ENCODE measurements at places on chromosomes 2 and 18.

GRCh38 chr2:102489646-102490045 is 16.6 kb downstream of the SLC9A4 start:
- no peaks in the 10 kb centered on the region for H3K36me3 ChIP-seq
- H3K4me1 ChIP-seq: no peaks in the 10 kb centered on the region
- no peak overlapping the region for H3K4me3 ChIP-seq
- H3K27ac ChIP-seq: no peak overlapping the region

GRCh38 chr2:55048508-55049042 is 1.7 kb downstream of the RTN4 start:
- H3K36me3 ChIP-seq: no peaks in the 10 kb centered on the region
- no peak for DNase-seq
- peaks cover 49% of the 10 kb centered on the region for H3K4me1 ChIP-seq
- peak overlapping the region; percentile 94 for H3K4me3 ChIP-seq
- no peaks in the 10 kb centered on the region for H3K27me3 ChIP-seq
- H3K27ac ChIP-seq: peak overlapping the region; percentile 93

DNA sequence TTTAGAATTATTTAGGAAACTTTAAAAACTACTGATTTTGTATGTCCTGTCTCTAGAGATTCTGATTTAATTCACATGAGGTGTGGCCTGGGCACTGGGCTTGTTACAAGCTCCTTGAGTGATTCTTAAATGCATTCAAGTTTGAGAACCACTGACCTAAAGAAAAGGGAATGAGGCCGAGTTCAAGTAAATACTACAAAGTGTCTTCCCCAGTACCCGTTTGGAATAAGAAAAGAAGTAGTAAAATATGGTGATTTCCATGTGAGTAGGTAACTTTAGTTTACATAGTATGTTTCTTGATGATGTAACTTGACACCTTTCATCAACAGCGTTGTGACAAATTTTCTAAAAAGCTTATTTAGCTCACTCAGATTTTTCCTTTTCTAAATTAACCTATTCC is 1022.9 kb upstream of the NRXN1 start:
- H3K4me3 ChIP-seq: no peak overlapping the region
- no peaks in the 10 kb centered on the region for H3K36me3 ChIP-seq
- H3K27ac ChIP-seq: no peak overlapping the region
- no peaks in the 10 kb centered on the region for H3K27me3 ChIP-seq

DNA sequence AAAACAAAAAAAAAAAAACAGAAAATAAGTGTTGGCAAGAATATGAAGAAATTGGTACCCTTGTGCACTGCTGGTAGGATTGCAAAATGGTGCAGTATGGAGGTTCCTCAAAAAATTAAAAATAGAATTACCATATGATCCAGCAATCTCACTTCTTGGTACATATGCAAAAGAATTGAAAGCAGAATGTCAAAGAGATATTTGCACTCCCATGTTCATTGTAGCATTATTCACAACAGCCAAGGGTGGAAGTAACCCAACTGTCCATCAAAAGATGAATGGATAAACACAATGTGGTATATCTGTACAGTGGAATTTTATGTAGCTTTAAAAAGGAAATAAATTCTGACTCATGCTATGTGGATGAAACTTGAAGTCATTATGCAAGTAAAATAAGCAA is 72.8 kb upstream of the POU3F3 start:
- H3K4me3 ChIP-seq: no peak overlapping the region
- H3K27ac ChIP-seq: no peak overlapping the region
- no peak for DNase-seq
- no peaks in the 10 kb centered on the region for H3K36me3 ChIP-seq
- H3K27me3 ChIP-seq: no peaks in the 10 kb centered on the region
- H3K4me1 ChIP-seq: no peaks in the 10 kb centered on the region

- H3K36me3 ChIP-seq: no peaks in the 10 kb centered on the region
- no peaks in the 10 kb centered on the region for H3K4me1 ChIP-seq
- no peaks in the 10 kb centered on the region for H3K27me3 ChIP-seq
- DNase-seq: no peak
- no peak overlapping the region for H3K27ac ChIP-seq
These were observed 218.3 kb upstream of the SMAD7 start for GRCh38 chr18:49169037-49169521.

GRCh38 chr2:113976277-113976928 is 86.5 kb downstream of the ACTR3 start:
- peaks cover 4% of the 10 kb centered on the region for H3K4me1 ChIP-seq
- H3K27ac ChIP-seq: no peak overlapping the region
- no peak for DNase-seq
- no peaks in the 10 kb centered on the region for H3K27me3 ChIP-seq

DNA sequence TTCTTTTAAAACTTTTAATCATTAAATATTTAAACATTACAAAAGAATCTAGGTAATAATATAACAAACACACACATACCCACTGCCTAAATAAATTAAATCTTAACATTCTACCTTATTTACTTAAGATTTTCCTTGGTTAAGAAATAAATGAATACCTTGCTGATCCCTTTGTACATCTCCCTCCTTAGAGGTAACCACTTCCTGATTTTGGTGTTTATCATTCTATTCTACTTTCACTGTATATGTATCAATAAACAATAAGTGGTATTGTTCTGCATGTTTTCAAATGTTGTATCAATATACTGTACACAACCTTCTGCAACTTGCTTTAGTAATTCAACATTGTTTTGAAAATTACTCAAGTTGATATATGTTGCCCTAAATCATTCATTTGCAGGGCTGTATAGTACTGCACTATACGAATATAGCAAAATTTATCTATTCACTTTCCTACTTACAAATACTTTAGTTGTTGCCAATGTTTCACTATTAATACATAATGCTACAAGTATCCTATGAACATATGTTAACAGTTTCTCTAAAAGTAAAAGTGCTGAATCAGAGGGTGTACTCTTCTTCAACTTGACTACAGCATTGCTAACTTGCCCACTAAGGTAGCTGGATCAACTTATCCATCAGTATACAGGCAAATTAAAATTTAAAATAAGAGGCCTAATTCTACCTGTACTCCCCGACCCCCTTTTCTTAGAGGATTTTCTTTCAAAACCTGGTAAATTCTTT is 65.8 kb downstream of the MEMO1 start:
- no peak overlapping the region for H3K27ac ChIP-seq
- H3K4me3 ChIP-seq: no peak overlapping the region
- no peak for DNase-seq
- peaks cover 3% of the 10 kb centered on the region for H3K36me3 ChIP-seq

GRCh38 chr2:152796941-152797340 is 78.5 kb downstream of the ARL6IP6 start:
- H3K4me3 ChIP-seq: no peak overlapping the region
- no peaks in the 10 kb centered on the region for H3K36me3 ChIP-seq
- no peak overlapping the region for H3K27ac ChIP-seq
- H3K4me1 ChIP-seq: no peaks in the 10 kb centered on the region
- DNase-seq: no peak

DNA sequence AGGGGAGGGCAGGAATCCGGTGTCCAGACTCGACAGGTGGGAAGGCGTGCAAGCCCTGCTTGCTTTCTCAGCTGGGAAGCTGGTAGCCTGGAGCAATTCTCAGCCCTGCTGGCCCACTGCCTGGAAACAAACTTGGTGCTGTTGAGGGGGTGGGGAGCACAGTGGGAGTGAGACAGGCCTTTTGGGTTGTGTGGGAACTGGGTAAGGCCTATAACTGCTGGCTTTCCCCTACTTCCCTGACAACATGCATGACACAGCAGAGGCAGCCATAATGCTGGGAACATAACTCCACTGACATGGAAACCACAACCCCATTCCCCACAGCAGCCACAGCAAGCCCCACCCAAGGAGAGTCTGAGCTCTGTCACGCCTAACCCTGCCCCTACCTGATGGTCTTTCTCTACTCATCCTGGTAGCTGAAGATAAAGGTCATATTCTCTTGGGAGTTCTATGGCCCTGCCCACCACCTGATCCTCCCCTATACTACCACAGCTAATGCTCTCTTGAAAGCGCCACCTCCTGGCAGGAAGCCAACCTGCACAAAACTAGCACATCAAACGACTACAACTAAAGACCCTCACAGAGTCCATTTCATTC is 122.9 kb upstream of the ACVR1C start:
- no peaks in the 10 kb centered on the region for H3K27me3 ChIP-seq
- DNase-seq: no peak
- no peaks in the 10 kb centered on the region for H3K4me1 ChIP-seq
- no peaks in the 10 kb centered on the region for H3K36me3 ChIP-seq
- no peak overlapping the region for H3K27ac ChIP-seq
- H3K4me3 ChIP-seq: no peak overlapping the region

DNA sequence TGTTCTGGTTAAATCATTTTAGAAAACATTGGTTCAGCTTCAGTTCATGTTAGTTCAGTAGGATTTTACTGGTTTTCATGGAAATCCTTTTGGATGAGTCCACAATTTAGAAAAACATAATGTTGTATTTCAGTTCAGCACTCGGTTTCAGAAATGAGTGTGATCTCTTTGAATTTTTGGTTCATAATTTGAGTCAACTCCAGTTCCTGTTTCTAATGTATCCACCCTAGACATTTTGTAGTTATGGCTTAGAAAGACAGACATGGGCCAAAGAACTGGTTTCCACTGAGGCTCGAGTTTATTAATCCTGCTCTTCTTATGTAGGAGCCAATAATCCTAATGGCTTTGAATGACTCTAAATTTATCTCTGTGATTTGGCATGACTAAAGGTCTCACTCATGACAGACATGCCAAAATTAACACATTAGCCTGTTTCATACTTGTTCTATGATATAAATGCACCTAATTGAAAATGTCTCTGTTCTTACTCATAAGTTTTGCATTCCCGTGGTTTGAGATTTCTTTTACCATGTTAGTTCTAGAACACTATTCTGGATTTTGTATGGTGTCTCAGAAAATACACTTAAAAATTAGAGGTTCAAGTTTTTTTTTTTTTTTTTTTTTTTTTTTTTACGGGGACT is 82.3 kb upstream of the SPRED2 start:
- H3K4me1 ChIP-seq: no peaks in the 10 kb centered on the region
- no peak overlapping the region for H3K27ac ChIP-seq
- H3K36me3 ChIP-seq: no peaks in the 10 kb centered on the region
- no peak overlapping the region for H3K4me3 ChIP-seq

- H3K4me3 ChIP-seq: no peak overlapping the region
- H3K27ac ChIP-seq: no peak overlapping the region
- H3K4me1 ChIP-seq: no peaks in the 10 kb centered on the region
- no peak for DNase-seq
- H3K27me3 ChIP-seq: no peaks in the 10 kb centered on the region
- H3K36me3 ChIP-seq: no peaks in the 10 kb centered on the region
These were observed 73.6 kb downstream of the ZNF521 start for GRCh38 chr18:25278394-25278793.

- H3K27ac ChIP-seq: no peak overlapping the region
- H3K36me3 ChIP-seq: no peaks in the 10 kb centered on the region
- no peak overlapping the region for H3K4me3 ChIP-seq
- no peak for DNase-seq
- H3K27me3 ChIP-seq: no peaks in the 10 kb centered on the region
These were observed 151.9 kb downstream of the FHOD3 start for GRCh38 chr18:36449451-36449850.

DNA sequence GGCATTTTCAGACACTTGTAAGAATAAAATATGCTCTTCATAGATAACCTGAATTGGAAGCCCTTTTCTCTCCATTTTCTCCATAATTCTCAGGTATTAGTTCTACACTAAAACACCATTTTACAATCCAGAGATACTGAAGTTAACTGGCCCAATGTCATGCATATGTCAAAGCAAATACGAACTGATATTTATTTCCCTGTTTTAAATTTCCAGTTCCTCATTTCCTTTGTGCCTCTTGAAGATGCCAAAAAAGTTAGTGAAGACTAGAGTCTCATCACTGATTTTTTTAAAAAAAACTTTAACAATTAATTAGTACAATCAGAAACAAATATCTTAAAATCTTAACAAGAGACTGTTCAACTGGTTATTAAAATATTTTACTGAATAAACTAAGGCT is 52.8 kb upstream of the ITGB6 start:
- H3K27me3 ChIP-seq: no peaks in the 10 kb centered on the region
- H3K4me1 ChIP-seq: no peaks in the 10 kb centered on the region
- H3K36me3 ChIP-seq: no peaks in the 10 kb centered on the region
- no peak for DNase-seq
- no peak overlapping the region for H3K27ac ChIP-seq

- no peak for DNase-seq
- no peaks in the 10 kb centered on the region for H3K36me3 ChIP-seq
- no peaks in the 10 kb centered on the region for H3K27me3 ChIP-seq
- no peaks in the 10 kb centered on the region for H3K4me1 ChIP-seq
- H3K27ac ChIP-seq: no peak overlapping the region
- H3K4me3 ChIP-seq: no peak overlapping the region
These were observed 56.6 kb downstream of the ATIC start for GRCh38 chr2:215368493-215368809.

DNA sequence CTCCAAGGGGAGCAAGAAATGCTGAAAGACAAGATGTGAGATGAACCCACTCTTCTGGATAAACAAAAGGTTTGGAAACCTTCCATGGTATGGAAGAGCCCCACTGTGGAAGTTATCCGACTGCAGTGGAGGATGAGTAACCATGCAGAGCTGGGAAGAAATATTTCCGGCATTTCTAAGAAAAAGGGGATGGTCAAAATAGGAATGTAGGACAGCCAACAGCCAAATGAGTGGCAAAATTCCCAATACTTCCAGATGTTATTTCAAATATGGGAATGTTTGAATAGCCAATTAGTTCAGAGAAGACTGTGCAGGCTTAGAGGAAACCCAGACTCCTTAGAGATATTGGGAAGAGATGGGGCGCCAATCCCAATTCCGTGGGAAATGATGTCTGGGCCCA is 246.8 kb downstream of the RAD51AP2 start:
- no peaks in the 10 kb centered on the region for H3K4me1 ChIP-seq
- no peak overlapping the region for H3K4me3 ChIP-seq
- H3K36me3 ChIP-seq: no peaks in the 10 kb centered on the region
- no peaks in the 10 kb centered on the region for H3K27me3 ChIP-seq
- H3K27ac ChIP-seq: no peak overlapping the region

- H3K4me3 ChIP-seq: no peak overlapping the region
- H3K36me3 ChIP-seq: no peaks in the 10 kb centered on the region
- DNase-seq: no peak
- no peaks in the 10 kb centered on the region for H3K27me3 ChIP-seq
These were observed 22.2 kb downstream of the BUB1 start for GRCh38 chr2:110655701-110656100.

DNA sequence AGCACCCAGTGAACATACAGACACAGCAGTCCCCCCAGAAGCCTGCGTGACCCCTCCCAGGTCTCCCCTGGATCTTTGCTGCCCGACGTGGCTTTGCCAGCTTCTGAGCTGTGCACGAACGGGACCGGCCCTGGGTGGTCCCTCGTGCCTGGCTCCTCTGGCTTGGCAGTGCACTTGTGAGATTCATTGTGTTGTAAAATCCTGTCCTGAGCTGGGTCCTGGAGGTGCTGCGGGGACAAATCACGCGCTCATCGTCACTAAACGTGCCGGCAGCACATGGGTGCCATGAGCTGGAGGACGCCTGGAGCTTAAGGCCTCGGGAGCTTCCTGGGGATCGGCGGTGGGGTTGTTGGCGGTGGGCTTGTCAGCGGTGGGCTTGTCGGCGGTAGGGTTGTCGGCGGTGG is 104.9 kb downstream of the FAM210A start:
- no peak for DNase-seq
- H3K27ac ChIP-seq: no peak overlapping the region
- no peaks in the 10 kb centered on the region for H3K4me1 ChIP-seq
- H3K36me3 ChIP-seq: no peaks in the 10 kb centered on the region

GRCh38 chr2:118056165-118056534 is 32.1 kb upstream of the INSIG2 start:
- H3K4me1 ChIP-seq: no peaks in the 10 kb centered on the region
- DNase-seq: no peak
- H3K4me3 ChIP-seq: no peak overlapping the region
- H3K27ac ChIP-seq: no peak overlapping the region
- H3K36me3 ChIP-seq: no peaks in the 10 kb centered on the region
